ENCODE measurements at places on chromosomes 11 and 22.

GRCh38 chr11:28017816-28018215 lies 90.1 kb downstream of the KIF18A start:
- DNase-seq, result no peak

DNA sequence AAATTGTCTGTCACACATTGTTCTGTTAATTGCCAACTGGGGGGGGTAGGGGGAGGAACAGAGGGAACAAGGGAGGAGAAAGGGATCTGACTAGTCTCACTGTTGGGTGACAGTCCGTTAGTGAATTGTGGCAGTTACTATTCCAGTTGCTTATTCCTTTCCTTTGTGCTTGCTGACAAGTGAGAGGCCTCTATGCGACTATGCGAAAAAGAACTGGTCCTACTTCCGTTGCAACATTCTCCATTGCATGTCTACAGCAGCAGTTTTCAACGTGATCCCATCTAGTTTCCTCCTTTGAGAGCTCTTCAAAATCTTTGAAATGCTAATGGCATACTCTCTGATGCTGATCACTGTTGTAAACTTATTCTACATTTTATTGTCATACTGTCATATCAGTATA lies 672.2 kb downstream of the LRRC4C start:
- no peak for DNase-seq

DNA sequence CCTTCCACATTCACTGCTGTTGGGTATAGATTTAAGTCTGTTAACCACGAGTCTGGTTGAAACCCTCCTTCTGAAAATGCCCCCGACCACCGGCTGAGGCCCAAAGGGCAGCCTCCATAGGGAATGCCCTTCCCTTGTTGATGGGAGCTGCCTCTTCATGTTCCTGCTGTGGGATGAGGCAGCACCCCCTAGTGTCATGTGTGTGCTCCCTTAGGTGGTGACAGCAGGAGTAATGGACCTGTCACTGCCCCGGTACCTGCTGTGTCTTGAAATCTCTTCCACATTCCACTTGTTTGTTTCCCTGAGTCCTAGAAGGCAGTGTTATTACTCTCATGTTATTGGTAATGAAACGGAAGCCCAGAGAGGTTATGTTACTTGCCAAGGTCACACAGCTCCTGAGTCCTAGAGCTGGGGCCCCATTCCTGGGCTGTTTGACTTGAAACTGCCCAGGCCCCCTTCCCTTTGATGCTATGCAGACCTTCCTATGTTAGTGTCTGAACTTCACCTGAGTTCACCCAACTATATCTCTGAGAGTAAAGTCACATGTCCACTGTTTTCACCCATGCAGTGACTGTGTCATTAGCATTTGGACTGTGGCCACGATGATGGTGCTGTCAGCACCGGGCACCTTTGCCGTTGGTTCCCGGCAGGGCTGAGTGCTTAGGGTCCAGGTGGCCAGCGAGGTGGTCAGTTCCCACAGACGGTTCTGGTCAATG lies 234.3 kb downstream of the TBC1D22A start:
- no peak for DNase-seq

DNA sequence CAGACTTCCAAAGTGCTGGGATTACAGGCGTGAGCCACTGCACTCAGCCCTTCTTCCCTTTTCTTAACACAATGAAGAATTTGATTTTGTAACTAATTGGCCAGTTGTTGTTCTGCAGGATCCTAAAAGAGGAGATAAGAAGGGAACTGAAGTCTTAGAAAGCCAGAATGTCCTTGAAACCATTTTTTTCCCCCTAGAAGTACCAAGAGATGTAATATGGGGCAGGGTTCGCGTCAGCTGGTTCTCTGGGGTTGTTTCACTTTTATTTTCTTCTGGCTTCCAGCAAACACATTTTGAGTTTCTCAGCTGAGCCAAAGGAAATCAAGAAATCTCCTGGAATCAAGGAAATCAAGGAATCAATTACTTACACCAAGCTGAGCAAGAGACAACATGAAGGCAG lies 7.6 kb upstream of the NUCB2 start:
- no peak for DNase-seq

DNA sequence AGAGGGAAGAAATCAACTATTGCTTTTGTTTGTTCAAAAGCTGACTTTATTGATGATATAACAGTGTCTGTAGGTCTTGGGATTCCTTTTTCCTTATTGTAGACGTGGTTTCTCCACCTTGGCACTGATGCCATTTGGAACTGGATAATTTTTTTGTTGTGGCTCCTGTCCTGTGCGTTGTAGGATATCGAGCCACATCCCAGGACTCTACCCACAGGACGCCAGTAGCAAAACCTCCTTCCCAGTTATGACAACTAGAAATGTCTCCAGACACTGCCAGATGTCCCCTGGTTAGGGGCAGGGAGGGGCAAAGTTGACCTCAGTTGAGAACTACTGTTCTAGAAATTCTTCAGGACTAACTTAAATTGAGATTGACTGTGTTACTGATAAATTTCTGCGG lies 45.8 kb downstream of the ZNRF3 start:
- no peak for DNase-seq

DNA sequence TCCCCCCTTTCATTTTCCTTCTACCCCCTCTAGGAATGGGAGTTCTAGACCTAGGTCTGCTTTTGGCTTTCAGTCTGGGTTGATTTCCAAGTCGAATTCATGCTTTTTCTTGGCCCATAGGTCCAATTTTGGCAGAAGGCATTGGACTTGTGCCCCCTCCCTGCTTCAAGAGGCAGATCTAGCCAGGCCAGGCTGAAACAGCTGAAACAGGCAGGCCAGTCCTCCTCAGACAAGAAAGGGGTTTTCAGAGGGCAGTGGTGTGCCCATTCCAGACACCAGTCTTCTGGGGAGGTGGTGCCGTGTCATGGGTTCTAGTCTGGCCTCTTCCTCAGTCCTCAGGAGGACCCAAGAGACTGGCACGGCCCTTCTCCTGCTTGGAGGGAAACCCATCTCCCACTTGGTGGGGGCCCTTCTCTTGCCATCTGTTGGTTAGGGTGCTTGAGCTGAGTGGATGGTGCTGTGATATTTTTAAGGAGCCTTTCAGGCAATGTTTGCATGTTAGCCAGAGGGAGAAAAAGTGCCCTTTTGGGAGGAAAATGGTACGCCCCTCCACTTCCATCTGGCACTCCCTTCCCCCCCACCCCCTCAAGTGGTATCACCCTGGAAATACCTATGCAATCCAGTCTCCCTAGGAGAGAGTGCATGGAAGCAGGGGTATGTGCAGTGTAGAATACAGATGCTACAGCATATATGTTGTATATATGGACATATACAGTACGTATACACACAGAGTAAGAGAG lies 53.6 kb downstream of the SYT13 start:
- DNase-seq, result no peak

DNA sequence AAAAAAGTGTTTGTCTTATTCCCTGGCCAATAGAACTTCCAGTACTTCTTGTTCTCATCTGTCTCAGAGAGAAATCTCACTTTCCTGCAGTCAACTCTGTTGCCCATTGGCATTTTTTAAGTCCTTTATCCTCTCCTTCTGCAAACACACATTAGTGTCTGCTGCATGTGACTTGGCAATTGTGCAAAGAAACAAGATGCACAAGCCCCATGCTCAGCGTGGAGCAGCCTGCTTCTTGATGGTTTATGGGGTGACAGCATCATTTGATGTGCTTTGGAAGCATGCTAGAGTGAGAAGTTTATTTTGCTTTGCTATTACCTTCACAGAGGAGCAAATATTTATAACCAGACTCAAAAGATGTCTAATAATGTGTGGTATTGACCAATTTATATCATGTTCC lies 238.2 kb downstream of the FAT3 start:
- DNase-seq, result no peak

DNA sequence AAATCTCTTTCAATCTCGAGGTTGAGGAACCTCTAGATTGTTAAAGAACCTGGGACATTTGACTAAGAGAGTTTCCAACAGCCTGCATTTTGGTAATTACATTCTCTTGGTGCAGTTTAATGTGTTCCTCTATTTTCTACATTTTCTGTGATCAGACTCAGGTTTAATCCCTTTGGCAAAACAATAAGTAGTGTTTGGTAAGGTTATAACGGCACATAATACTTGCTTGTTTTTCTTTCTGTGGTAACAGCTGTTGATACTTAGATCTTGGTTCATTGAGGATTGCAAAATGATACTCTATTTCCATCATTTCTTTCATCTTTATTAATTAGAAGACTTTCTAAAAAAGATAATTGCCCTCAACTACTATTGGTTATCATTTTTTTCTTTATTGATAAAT lies 271.3 kb downstream of the SBF2 start:
- no peak for DNase-seq

GRCh38 chr11:93988455-93988854 lies 32.7 kb upstream of the HEPHL1 start:
- no peak for DNase-seq

GRCh38 chr11:118334745-118335144 lies 7.8 kb downstream of the CD3D start:
- DNase-seq, result no peak

- no peak for DNase-seq
Observed at GRCh38 chr22:25650833-25651232, 86.4 kb downstream of the GRK3 start.

GRCh38 chr11:134380785-134381184 lies 31.3 kb downstream of the B3GAT1 start:
- DNase-seq, result no peak

- no peak for DNase-seq
Observed at GRCh38 chr11:33915526-33915925, 23.6 kb upstream of the LMO2 start.

GRCh38 chr11:112504056-112504455 lies 243.4 kb upstream of the PLET1 start:
- DNase-seq, result no peak

Measured in head of caudate nucleus (tissue), 42 donors.